HS-27A (cell line): ENCODE measurements at places on chromosomes 3 and 15.

- no peak for DNase-seq
Observed at GRCh38 chr3:5006755-5007202, 27.5 kb downstream of the BHLHE40 start.

DNA sequence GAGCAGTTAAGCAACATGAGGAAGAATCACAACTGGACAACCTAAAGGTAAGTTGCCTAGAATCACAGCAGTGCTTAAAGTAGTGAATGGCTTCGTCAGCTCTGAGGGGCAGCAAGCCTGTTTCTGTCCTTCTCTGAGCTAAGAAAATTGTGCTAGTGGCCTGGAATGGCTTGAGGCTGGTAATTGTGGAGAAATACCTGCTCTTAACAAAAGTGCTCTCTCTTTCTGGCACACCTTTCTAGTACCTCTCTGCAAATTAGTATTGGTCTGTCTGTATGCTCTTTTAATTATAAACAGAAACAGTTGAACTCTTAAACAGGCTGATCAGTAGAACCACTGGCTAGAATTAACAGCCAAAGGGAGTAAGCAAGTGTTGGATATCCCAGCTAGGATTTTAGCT lies 11.6 kb downstream of the SNX1 start:
- DNase-seq = no peak

DNA sequence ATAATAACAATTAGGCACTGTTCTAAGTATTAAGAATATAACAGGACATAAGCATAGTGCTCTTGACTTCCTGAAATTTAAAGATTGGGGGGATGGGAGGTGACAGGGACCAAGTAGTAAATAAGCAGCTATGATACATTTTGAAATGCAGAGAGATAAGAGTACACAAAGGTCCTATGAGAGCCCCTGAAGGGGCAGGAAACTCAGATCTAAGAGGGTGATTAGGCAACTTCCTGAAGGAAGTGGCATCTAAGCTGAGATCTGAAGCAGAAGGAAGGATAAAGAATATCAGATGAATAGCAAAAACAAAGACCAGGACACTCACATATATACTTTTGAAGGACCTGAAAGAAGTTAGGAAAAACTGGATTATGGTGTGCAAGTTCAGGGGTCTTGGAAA lies 415.2 kb upstream of the FRG2C start:
- no peak for DNase-seq

GRCh38 chr3:144381607-144382006 lies 410.0 kb downstream of the DIPK2A start:
- no peak for DNase-seq

- no peak for DNase-seq
Observed at GRCh38 chr3:72199530-72199929, 414.6 kb upstream of the PROK2 start.

GRCh38 chr15:57505056-57505715 lies 86.5 kb upstream of the MYZAP start:
- no peak for DNase-seq

GRCh38 chr3:98823791-98824190 lies 60.7 kb downstream of the ST3GAL6 start:
- no peak for DNase-seq

DNA sequence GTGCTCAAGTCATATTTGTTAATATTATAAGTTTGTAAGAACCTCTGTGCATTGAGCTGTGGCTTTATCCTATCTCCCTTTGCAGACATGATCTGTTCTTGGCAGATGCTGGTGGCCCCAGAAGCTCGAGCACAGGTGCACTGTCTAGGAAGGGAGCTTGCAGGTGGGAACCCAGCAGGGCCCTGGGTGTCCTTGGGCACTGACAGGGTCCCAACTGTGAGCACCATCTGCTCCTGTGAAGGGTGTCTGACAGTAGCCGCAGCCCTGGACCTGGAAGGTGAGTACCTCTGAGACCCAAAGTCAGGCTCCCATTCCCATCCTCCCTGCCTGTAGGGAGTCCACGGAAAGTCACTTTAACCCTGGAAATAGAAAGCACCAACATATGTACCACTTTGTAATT lies 2.4 kb upstream of the REC114 start:
- no peak for DNase-seq

DNA sequence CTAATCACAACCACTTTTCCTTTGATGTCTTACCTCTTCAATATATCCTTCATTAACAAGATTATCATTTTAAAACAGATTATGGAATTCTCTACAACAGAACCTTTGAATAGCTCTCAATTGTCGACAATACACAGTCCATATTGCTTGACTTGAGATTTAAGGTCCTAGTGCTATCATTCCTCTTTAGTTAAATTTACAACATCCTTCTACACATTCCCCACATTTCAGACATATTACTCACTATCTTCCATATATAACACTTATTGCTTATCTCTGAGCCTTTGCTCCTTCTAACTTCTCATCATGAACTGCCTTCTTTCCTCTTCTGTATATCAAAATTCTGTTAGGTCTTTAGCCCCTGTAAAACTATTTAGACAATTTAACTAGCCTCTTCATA lies 247.0 kb downstream of the STXBP5L start:
- DNase-seq = peak; percentile 23

- DNase-seq = no peak
Observed at GRCh38 chr3:100157685-100158084, 43.4 kb upstream of the FILIP1L start.

DNA sequence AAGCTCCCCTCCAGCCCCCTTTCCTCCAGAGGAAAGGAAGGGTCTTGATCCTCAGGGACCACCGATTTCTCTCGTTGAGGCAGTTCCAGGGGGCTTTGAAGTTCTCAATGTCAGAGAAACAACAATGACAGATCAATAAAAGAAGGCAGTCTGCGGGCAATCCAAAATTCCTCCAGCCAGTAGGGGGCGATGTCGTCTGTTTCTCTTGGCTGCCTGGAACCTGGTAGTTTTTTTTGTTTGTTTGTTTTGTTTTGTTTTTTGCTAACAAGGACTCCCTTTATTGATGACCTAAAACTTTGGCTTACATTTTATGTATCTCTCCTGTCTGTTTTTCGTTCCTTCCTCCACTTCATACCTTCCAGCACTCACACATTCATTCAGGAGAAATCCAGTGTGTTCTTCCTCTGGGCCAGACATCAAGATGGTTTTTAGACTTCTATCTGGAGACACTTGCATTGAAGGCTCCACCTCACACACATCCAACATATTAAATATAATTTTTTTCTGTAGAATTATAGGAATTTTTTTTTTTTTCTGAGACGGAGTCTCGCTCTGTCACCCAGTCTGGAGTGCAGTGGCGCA lies 276.6 kb downstream of the RPLP1 start:
- DNase-seq = peak; percentile 22

- DNase-seq = no peak
Observed at GRCh38 chr15:73867426-73867825, 5.9 kb upstream of the TBC1D21 start.

GRCh38 chr3:172102123-172102882 lies 62.9 kb downstream of the FNDC3B start:
- DNase-seq = no peak

DNA sequence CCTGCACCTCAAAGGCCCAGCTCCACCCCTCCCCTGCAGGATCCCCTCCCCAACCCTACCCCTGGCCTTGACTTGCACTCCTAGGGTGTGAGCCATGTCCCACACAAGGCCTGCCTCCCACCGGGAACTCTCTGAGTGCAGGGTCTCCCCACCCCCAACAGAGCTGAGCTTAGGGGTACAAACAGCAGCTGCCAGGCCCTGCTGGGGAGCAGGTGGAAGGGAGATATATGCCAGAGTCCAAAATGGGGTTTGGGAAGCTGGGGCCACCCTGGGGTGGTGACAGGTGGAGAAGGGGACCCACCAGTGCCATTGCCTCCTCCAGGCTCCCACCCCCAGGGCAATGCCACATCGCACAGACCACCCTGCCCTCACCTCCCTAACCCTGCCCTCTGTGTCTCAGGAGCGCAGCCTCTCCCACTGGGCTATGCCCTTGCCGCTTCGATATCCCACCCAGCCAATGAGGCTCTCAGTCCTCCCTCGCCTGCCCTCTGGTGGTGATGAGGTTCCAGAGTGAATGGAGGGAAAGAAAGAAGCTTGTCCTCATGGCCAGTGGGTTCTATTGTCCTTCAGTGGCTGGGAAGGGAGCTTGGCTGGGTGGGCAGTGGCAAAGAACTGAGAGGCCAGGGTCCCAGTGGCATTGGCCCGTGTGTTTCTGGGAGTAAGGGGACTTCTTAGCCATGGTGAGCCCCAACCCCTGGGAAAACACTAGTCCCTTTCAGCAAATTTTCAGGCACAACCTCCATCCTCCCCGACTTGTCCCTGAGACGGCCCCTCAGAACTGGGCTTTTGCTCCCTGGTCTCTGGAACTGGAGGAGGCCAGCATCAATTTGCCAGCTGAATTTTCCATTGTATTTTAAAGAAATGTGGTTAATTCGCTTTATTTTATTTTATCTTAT lies 46.8 kb downstream of the CYP11A1 start:
- peak; percentile 30 for DNase-seq

GRCh38 chr3:77354958-77355357 lies 315.1 kb downstream of the ROBO2 start:
- DNase-seq = no peak

DNA sequence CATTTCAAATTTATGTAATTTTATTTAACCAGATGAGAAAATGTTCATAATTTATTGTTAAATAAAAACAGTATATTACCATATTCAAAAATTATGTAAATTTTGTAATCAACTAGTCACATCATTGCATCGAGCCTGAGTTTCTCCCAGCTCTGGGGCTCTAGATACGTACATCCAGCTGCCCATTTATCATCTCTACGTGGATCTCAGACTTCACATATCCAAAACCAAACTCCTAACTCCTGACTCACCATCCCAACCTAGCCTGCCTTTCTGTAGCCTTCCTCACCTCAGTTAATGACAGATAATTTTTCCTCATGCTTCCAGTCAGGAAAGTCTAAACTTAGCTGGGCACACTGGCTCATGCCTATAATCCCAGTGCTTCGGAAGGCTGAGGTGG lies 194.8 kb downstream of the SSR3 start:
- DNase-seq = no peak

GRCh38 chr3:107953722-107954121 lies 137.1 kb downstream of the CD47 start:
- DNase-seq = no peak

GRCh38 chr3:71145954-71146353 lies 437.6 kb downstream of the FOXP1 start:
- no peak for DNase-seq

DNA sequence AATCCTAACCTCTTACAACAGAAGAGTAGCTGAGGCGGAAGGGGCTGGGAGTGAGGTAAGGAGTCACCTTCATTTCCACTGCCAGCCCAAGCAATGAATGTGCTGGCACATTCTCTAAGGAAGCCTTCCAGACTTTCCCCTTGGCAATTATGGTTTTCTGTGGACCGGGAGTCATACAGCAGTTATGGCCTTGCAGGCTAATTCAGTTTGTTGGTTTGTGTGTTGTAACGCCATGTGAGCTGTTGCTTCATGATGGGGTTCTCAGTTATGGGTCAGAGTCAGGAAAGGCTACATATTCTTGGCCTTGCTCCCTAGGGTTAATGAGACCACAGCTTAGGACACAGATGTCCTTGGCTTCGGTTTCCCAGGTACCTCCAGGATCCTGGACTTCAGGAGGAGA lies 137.0 kb downstream of the ADAMTS17 start:
- no peak for DNase-seq

GRCh38 chr3:131147534-131147933 lies 120.9 kb downstream of the NEK11 start:
- DNase-seq = no peak

DNA sequence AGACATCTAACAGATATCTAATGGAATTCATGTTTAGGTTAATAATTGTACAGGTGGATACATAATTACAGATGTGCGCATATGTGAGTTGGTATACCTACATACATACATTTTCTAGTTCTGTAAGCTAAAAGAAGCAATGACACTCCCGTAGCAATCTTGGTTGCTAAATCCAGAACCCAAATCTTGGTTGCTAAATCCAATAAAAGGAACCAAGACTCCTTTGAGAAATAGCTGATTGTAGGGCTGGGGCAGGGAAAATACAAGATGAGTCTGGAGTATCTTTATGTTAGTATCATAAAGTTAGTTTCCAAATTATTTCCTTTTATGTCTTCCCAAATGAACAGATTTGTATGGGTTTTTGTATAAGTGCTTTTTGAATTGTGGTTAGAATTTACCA lies 135.2 kb downstream of the TMCC1 start:
- DNase-seq = no peak

GRCh38 chr3:197083486-197083885 lies 53.9 kb upstream of the MELTF start:
- peak; percentile 12 for DNase-seq

GRCh38 chr15:100930306-100930848 lies 11.2 kb downstream of the LRRK1 start:
- no peak for DNase-seq

DNA sequence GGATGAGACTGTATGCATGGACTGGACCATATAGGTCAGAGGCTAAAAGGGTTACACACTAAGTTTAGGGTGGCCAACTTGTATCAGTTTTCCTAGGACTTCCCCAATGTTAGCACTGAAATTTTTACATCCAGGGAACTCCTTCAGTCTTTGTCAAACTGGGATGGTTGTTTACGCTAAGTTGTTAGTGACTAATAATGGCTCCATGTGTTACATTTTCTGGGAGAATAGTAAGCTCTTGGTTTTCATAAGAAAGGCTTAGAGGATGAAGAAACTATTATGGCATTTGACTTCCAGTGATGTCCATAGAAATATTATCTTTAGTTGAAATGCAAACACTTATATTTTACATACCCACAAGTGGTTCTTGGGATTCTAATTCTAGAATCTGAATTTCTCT lies 57.9 kb upstream of the ST3GAL6 start:
- DNase-seq = no peak
